Astrocyte of the hippocampus (primary cell): ENCODE measurements at places on chromosomes 2 and 18.
A peak's percentile ranks its signal among the peaks of the same experiment; 100 is the strongest.

DNA sequence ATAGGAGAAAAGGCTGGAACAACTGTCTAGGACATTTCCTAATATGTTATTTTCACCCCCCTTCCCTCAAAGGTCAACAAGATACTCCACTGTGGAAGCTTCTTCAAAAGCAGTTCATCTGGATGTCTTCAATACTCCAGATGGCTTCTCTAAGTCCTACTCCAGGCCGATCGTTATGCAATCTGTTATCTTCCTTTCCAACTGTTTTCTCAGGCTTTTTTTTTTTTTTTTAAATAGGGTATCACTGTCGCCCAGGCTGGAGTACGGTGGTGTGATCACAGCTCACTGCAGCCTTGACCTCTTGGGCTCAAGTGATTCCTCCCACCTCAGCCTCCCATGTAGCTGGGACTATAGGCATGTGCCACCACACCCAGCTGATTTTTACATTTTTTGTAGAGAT is 26.3 kb downstream of the ATP8B1 start:
- DNase-seq, result no peak

DNA sequence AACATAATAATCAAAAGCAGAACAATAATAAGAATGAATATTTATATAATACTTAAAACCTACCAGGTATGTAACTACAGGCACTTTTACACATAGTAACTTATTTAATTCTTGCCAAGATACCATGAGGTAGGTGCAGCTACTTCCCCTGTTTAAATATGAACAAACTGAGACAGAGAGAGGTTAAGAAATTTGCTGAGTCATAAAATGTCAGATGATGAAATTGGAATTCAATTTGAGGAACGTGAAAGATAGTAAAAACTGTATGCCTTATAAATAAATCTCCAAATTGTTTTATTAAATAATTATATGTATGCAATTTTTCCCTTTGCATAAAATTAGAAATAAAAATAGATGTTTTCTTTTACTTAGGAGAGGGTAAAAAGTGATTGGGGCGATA is 1103.3 kb upstream of the NRXN1 start:
- no peak for DNase-seq

DNA sequence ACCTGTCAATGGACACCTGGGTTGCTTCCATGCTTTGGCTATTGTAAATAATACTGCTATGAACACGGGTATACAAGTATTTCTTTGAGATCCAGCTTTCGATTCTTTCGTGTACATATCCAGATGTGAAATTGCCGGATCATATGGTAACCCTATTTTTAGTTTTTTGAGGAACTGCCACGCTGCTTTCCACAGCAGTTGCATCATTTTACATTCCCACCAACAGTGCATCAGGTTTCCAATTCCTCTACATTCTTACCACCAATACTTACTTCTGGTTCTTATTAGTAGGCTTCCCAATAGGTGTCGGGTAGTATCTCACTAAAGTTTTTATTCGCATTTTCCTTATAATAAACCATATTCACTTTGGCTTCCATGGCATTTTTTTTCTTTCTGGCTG is 69.6 kb downstream of the PID1 start:
- no peak for DNase-seq

- no peak for DNase-seq
These were observed 169.1 kb downstream of the TMEM18 start for GRCh38 chr2:508121-508520.

- no peak for DNase-seq
These were observed 152.1 kb downstream of the LPIN1 start for GRCh38 chr2:11898576-11898975.

DNA sequence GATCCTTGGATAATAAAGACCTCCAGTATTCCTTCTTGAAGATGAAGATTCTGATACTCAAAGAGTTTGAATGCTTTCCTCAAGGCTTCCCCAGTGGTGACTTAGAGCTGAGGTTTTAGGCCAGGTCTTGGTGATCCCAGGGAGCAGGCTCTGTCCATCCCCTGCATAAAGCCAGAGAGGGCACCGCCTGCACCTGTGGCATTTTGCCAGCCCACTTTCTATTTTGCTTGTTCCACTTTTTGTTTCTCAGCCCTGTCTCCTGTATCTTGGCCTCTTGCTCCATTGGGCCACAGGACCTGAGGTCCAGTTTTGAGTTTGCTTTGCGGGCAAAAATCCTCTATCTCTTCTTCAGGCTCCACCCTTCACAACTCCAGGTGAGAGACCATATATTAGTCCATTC is 6.7 kb upstream of the SCYGR1 start:
- no peak for DNase-seq

DNA sequence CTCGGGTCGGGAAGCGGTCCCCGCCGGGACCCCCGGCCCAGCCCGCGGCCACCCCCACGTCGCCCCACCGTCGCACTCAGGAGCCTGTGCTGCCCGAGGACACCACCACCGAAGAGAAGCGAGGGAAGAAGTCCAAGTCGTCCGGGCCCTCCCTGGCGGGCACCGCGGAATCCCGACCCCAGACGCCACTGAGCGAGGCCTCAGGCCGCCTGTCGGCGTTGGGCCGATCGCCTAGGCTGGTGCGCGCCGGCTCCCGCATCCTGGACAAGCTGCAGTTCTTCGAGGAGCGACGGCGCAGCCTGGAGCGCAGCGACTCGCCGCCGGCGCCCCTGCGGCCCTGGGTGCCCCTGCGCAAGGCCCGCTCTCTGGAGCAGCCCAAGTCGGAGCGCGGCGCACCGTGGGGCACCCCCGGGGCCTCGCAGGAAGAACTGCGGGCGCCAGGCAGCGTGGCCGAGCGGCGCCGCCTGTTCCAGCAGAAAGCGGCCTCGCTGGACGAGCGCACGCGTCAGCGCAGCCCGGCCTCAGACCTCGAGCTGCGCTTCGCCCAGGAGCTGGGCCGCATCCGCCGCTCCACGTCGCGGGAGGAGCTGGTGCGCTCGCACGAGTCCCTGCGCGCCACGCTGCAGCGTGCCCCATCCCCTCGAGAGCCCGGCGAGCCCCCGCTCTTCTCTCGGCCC is 13.6 kb downstream of the SPEG start:
- no peak for DNase-seq

DNA sequence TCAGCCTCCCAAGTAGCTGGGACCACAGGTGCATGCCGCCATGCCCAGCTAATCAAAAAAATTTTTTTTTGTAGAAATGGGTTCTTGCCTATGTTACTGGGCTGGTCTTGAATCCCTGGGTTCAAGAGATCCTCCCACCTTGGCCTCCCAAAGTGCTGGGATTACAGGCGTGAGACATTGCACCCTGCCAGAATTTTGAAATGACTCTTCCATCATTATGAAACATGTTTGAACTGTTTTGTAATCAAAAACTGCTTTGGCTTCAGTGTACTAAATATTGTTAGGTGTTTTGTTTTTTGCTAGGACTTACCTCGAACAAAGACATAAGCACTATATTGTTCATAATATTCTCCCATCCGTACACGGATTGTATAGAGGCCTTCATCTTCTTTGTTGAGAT is 55.8 kb downstream of the MYOM1 start:
- no peak for DNase-seq

DNA sequence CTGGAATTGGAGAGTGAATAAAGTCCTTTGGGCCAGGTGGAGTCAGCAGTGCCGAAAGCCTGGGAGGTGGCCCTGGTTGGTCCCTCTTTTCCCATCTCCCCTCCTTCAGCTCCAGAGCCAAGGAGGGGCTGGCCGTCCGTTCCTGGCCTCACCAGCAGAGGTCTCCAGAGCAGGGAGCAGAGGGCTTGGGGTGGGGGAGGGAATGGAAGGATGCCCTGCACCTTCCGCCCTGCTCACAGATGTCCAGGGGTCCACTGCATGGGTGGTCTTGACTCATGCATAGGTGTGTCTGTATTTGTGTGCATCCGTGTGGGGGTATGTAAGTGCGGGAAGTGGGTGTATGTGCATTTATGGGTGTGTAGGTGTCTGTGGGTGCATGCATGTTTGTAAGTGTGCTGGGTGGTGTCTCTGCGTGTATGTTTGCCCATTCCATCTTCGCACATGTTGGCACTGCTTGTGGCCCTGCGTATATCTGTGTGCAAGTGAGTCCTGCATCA is 201.8 kb downstream of the ZFP36L2 start:
- peak; percentile 85 for DNase-seq

- DNase-seq, result no peak
These were observed 635.4 kb downstream of the EPHA4 start for GRCh38 chr2:220936641-220937197.

DNA sequence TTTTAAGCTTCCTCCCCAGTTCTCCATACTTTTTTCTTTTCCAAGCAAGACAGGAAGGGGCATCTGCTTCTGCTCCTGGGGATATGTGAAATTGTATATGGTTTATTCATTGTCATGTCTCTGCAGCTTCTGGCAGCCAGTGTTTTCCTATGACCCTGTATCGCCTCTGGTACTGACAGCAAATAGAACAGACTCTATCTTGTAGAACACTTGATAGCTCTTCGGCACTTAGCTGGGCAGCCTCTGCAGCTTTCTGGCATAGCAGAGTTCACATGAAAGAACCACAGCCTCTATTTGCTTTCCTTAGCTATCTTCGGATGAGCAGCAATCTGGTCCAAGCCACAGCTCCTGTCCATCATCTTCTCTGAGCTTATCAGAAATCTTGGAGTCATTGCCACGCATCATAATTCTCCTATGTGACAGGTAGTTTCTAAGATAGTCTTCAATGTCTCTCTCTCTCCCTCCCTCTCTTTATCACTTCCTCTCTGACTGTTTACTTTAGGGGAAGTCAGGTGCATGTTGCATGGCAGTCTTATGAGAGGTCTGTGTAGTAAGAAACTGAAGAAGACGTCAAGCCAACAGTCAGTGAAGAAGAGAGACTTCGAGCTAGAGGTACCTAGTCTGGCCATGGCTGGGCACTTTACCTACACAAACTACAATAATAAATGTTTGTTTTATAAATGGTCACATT is 627.7 kb upstream of the CDH2 start:
- no peak for DNase-seq

DNA sequence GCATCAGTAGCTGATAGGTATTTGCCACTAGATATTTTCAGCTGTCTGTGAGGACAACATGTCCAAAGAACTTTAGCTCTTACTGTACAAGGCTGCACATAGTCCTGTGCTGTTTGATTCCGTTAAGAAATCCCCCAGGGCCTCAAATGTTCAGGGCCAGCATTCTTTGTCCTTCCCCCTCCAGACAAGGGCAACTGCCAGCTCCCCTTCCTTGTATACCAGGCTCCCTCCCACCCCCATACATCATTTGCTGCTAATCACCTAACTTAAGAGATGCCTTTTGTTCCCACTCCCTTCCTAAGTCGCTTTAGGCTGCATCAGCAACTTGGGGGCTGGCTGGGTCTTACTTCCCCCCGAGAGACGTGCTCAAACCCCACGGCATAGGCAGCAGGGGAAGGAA is 138.7 kb downstream of the CDH20 start:
- peak; percentile 24 for DNase-seq

DNA sequence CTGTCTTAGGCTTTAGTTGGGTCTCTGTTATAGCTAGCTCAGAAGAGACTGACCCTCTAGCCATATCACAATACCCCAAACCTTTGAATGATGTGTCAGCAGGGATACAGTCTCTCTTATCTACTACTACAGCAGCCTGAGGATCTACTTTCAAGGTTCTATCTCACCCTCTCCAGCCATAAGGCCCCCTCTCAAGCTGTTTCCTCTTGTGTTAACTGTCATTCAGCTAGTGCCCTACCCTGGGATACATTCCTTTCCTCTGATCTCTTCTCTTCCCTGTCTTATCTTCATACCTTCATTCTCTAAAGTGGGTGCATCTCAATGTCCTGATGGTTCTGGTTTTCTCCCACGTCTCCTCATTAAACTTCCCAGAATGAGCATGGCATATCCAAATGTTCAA is 434.7 kb downstream of the NRXN1 start:
- DNase-seq, result no peak

DNA sequence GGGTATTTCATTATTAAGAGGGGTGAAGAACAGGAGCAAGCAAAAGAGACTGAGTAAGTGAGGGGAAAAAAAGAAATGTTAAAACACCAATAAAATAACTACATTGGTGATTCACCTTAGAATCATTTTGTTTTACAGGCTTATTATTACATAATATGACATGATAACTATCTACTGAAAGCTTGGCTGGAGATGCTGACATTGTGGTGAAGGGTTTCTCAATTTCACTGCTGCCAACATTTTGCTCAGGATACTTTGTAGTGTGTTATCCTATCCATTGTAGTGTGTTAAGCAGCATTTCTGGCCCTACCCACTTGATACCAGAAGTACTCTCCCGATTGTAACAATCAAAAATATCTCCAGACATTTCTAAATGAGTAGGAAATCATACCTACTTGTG is 1564.6 kb upstream of the NXPH2 start:
- no peak for DNase-seq

GRCh38 chr2:65429786-65430602 is 2.4 kb downstream of the SPRED2 start:
- DNase-seq, result no peak

- no peak for DNase-seq
These were observed 76.0 kb upstream of the SMAD7 start for GRCh38 chr18:49026501-49027373.

- DNase-seq, result peak; percentile 84
These were observed 86.4 kb downstream of the XRCC5 start for GRCh38 chr2:216195565-216196029.

DNA sequence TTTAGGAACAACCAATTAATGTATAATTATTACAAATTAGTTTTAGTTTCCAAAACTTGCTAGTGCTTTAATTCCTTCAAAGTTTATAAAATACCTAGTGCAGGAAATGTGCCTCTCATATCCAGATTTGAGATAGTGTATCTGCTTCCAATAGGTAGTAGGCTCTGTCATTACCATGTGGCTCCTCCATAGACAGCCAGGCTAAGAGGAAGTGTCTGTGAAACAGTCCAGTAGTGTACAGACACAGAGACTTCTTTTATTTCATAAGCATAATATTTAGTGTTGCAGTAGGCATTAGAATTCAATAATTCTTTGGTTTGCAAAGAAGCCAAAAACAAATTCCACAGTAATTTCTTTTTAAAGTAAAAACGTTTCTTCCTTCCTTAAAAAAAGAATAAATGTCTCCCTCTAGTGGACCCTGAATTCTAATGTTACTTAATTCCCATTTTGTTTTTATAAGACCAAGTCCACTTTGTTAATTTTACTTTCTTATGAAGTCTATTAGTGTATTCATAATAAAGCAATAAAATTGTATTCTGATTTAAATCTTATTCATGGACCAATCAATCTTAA is 101.2 kb downstream of the NEB start:
- DNase-seq, result peak; percentile 15
